Fibroblast of pulmonary artery (primary cell): ENCODE measurements at places on chromosomes 1 and 21.

DNA sequence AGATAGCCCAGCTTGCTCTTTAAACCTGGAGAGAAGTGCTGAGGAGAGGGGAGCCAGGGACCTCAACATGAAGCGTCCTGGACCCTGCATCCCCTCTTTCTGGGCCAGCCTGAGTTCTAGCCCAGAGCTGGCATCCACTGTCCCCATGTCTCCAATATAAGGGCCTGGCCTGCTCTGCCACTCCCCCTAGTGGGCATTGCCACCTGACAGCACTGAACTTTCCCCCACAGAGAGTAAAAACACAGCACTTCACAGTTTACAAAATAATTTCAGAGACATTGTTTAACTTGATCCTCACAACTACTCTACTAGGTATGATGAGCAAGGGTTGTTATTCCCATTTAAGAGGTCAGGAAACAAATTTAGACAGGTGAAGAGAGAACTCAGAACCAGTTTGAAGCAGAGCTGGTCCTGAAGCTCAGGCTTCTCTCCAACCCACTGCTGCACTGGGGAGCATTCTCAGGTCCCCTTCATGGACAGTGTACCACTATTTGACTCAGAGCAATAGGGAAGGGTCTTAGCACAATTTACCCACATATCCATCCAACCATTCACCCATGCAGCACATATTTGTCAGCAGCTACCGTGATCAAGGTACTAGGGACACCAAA, 151.2 kb downstream of the DMRTA2 start:
- no peak for DNase-seq

GRCh38 chr1:155858800-155859233, 550 bp upstream of the SYT11 start:
- DNase-seq: no peak

GRCh38 chr1:113990530-113990929, 11.3 kb downstream of the OLFML3 start:
- DNase-seq: no peak

GRCh38 chr1:157782931-157783330, 6.0 kb upstream of the FCRL2 start:
- no peak for DNase-seq

DNA sequence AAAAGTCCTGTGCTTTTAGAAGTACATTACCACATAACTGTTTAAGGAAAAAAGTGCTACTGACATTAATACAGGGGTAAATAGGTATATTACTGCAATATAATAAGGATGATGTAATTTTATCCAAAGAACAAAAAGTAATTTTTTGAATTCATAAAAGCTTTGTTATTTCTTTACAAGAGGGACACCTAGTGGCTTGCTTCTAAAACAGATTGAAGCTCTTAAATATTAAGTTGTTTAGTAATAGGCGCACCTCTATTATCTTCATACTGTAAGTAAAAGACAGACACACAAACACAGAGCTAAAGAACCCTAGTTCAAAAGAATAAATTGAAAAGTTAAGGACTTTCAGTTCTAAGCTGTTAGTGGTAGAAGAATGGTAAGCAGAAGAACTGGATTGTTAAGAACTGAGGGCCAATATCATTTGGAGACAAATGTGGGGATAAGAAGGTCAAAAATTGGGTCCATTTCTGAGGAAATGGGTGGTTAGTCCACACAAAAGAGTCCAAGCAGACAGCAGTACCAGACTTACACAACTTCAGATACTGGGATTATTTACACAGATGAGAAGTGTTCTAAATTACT, 15.4 kb downstream of the ZNHIT6 start:
- DNase-seq: peak; percentile 82

DNA sequence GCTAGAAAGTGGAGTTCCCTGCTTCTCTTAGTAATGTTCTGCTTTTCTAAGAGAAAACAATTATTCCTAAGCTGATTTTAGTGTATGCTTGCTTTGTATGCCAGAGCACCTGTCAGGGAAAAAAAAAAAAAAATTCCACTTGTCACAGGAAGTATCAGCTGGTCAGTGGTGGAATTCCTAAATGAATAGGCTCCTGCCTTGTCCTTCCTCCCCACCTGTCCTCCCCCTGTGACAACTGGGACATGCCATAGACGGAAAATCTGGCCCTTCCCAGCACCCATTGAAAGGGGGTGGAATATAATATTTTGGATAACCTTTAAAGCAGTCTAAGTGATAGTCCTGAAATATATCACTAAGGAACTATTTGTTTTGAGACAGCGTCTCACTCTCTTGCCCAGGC, 10.8 kb downstream of the FNDC5 start:
- no peak for DNase-seq

DNA sequence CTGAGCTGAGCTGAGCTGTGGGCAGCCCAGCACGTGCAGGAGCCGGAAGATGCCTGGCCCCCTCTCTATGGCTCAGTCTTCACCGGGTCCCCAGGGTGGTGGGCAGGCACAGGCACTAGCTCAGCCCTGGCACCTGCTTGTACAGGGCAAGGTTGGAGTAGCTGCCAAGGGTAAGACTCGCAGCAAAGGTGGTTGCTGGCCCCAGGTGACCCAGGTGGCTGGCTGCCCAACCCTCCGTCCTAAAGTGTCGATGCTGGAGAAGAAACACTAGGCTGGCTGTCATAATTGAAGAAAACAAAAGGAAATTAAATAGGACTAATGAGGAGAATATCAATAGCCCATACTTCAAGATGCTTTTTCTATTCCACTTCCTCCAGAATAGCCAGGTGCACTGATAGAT, 77.1 kb upstream of the ACTL8 start:
- no peak for DNase-seq

DNA sequence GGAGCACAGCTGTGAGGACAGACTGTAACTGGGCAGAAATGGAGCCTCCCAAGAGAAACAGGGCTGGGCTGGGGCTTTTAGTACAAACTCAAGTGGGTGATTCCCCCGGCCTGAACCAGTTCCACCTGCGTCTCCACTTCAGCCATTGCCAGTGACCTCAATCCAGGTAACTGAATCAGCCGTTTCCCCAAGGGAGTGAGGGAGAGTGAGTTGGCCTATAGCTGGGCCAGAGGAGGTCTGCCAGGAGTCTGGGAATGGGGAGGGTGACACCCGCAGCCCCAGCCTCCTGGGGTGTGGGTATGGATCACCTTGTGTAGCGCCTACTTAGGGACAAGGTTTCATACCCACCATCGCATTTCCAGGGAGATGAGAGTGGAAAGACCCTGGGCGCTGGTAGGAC, 8.5 kb downstream of the SLC26A9 start:
- DNase-seq: no peak

DNA sequence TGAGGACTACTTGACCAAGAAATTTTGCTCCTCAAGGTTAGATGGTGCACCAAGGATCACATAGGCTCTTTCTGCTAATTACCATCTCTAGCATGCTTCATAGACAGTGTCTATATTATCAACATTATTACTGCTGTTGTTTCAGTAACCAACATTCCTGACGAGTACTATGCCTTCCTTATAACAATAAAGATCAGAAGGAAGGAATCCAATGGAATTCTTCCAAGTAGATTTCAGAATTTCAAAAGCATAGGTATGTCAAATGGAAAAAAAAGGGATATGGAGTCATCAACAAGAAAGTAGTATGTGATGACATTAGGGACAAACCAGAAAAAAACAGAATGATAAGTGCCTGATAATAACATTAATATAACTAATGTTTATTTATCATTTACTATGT, 39.6 kb upstream of the LPGAT1 start:
- DNase-seq: peak; percentile 6

DNA sequence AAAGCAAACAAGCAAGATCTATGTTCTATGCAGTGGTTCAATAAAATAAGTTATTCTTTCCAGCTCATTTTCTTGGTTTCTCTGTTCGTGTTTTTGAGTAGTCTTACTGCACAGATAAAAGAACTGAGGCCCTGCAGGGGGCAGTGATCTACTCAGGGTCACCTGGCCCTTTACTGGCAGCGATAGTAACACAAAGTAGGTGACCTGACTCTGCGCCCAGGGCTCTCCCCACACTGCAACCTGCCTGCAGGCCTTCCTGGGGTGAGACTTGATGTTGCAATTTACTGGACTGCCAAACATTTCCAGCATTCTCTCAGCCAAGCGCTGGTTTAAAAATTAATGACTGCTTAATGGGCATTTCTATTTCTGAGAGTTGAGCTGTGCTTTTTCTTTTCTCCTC, 110.3 kb downstream of the HUNK start:
- no peak for DNase-seq

GRCh38 chr1:164671323-164671965, 112.5 kb downstream of the PBX1 start:
- DNase-seq: no peak

DNA sequence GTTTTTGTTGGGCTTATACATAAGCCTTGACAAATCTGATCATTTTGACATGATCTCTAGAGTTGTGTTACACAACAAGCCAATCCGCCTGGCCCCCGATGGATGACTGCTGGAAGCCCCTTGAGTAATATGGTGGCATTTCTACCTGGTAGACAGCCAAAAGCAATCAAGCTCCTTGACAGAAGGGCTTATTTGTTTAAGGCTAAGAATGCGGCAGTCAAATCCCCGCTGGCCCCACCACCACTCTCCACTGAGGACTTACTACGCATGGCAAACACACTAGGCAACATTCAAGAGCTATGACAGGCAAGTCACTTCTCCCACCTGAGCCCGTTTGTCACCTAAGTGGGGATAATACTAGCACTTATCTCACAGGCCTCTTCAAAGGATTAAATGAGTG, 33.4 kb upstream of the C1orf198 start:
- no peak for DNase-seq

DNA sequence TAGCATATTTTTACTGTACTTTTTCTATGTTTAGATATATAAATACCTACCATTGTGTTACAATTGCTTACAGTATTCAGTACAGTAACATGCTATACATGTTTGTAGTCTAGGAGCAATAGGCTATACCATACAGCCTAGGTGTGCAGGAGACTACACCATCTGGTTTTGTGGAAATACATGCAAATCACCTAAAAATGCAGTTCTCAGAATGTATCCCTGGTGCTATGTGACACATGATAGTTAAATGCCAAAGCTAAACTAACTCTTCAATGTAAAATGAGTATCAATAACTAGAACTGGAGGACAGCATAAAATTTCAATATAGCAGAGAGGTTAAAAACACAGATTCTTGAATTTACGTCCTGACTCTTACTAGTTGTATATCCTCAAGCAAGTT, 14.8 kb downstream of the NUCKS1 start:
- no peak for DNase-seq

- DNase-seq: no peak
Observed at GRCh38 chr1:10986525-10986890, 25.9 kb upstream of the TARDBP start.

GRCh38 chr1:6547301-6547700, 7.0 kb downstream of the NOL9 start:
- peak; percentile 21 for DNase-seq

GRCh38 chr21:31988492-31989290, 115.9 kb downstream of the HUNK start:
- no peak for DNase-seq

DNA sequence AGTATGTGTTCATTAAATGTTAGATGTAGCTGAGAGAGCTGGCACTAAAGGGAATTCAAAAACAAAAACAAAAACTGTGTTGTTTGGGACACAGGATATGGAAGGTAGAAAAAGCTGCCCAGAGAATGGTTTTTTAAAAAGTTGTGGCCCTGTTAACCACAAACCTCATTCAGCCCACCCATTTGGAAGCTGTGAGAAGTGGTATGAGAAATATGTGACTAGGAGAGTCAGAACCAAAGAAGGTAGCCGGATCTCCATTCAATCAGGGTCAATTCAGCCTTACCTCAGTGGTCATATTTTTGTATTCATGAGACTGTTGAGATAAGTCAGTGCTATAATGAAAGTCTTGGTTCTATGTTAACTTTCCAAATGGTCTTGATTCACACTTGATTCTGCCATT, 29.8 kb upstream of the CACYBP start:
- DNase-seq: no peak

- DNase-seq: peak; percentile 54
Observed at GRCh38 chr1:44594871-44595735, 79.2 kb downstream of the TMEM53 start.

- DNase-seq: no peak
Observed at GRCh38 chr1:27445177-27445936, 44.6 kb downstream of the WASF2 start.

- DNase-seq: no peak
Observed at GRCh38 chr1:215439549-215439948, 127.6 kb upstream of the KCTD3 start.

- DNase-seq: no peak
Observed at GRCh38 chr1:241240069-241240468, 116.9 kb downstream of the RGS7 start.

DNA sequence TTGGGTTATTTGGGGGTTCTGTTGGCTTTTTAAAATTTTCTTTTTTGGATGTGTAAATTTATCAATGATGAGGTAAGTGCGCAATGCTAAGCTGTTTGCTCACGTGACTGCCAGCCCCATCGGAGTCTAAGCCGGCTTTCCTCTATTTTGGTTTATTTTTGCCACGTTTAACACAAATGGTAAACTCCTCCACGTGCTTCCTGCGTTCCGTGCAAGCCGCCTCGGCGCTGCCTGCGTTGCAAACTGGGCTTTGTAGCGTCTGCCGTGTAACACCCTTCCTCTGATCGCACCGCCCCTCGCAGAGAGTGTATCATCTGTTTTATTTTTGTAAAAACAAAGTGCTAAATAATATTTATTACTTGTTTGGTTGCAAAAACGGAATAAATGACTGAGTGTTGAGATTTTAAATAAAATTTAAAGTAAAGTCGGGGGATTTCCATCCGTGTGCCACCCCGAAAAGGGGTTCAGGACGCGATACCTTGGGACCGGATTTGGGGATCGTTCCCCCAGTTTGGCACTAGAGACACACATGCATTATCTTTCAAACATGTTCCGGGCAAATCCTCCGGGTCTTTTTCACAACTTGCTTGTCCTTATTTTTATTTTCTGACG, 3.1 kb downstream of the OLIG2 start:
- no peak for DNase-seq

- peak; percentile 83 for DNase-seq
Observed at GRCh38 chr1:46183079-46183847, 7.0 kb upstream of the P3R3URF start.

DNA sequence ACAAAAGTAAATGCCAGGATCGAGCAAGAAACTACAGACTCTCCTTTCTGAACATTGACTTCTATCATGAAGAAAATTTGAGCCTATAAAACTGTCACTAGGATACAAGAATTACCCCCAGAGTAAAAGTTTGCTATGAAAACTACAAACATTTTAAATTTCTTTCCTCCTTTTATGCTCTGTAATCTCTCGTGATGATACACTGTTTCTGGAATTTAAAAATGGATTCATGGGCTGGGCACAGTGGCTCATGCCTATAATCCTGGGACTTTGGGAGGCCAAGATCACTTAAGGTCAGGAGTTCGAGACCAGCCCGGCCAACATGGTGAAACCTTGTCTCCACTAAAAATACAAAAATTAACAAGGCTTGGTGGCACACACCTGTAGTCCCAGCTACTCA, 181.3 kb downstream of the ZNF281 start:
- no peak for DNase-seq
